ENCODE measurements at places on chromosomes 5 and 9.

- DNase-seq: no peak
These were observed 515.6 kb downstream of the CCDC171 start for GRCh38 chr9:16068476-16068875.

DNA sequence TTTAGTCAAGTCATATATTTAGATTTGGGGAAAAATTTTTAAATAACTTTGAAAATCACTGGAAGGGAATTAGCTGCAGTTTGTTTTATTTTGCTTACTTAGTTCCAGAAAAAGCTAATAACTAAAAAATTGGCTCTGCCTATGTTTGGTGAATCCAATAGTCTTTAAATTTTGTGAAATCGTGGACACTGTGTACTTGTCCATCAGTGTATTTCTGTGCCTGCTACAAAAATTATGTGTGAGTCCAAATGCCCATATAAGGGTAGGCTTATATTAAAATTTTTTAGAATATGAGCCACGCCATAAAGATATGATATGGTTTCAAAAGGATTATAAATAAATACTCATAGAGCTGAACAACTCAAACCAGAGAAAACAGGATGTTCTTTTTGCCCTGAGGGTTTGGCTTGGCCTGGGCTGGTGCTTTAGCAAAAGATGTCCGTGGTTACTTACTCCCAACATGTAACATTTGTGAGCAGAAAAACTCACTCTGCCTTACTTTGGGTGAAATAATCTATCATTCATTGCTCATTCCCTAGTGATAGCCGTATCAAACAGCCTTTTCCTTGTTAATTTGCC is 133.2 kb upstream of the PRLR start:
- DNase-seq: no peak

DNA sequence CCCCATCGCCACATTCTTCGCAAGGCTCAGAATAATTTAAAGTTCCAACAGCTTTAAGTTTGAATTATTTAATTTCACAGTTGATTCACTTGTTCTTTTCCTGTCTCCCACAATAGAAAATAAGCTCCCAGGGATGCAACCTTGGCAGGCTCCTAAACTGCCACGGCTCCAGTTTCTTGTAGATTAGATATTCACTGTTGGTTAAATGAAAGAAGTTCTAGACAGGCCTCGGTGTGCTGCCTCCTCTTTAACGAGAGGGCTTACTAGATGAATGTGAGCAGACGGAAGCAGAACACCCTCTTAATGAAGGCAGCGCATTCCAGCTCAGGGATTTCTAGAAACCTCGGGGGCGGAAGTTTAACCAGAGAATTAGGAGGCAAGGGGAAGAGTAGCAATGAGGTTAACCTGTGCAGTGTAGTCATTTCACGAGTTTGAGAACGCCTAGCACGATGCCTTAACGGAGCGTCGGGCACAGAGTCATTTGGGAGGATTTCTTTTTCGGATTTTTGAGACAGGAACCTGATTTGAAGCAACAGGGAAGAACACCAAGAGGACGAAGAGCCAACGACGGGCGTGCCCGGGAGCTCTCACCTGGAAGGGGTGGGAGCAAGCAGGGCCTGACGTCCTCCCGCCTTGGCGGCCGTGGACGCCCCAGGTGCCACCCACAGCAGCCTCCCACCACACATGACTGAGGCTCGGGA is 637 bp upstream of the SMC5 start:
- no peak for DNase-seq

GRCh38 chr9:34457266-34458012 is 931 bp downstream of the FAM219A start:
- DNase-seq: no peak

GRCh38 chr5:121748686-121749085 is 103.0 kb upstream of the FTMT start:
- DNase-seq: no peak

DNA sequence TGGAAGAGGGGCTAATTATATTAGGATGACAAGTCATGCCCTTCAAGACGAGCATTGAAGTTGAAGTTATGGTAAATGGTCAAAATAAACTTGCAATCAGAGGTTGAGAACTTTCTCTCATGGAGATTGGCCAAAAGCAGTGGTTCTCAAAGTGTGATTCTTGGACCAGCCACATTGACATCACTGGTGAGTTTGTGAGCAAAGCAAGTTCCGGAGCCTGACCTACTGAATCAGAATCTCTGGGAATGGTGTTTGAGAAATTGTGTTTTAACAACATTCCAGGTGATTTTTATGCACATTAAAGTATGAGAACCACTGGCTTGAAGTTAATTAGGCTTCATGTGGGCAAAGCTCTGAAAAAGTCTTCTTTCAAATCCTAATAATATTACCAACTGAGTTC is 403.5 kb downstream of the ZSWIM6 start:
- DNase-seq: no peak

GRCh38 chr5:6494939-6495338 is 46.3 kb downstream of the UBE2QL1 start:
- DNase-seq: no peak

GRCh38 chr5:153461341-153461740 is 29.1 kb upstream of the GRIA1 start:
- no peak for DNase-seq

DNA sequence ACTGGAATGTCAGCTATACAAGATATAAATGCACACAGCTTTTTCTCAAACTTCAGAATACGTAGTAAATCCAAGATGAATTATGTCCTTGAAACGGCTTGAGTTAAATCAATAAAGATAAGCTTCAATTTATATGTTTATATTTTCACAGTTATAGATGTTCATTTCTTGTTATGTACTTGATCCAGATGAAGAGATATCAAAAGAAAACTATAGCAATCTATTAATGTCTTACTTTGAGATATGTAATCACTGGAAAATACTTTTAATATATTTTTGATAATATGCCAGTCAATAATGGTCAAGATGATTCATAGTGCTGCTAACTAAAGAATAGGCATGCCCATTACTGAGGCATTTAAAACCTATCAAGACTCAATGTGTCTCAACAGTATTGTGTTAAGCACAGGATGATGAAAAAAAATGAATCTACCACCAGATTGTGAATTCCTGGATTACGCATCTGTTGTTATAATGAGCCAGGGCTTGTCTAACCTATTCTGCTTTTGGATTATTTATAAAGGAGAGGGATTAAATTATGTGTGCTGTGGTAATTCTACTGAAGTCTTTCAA is 372.6 kb upstream of the PRR16 start:
- DNase-seq: no peak

- DNase-seq: no peak
These were observed 240.6 kb downstream of the TRIM32 start for GRCh38 chr9:116927726-116928125.

DNA sequence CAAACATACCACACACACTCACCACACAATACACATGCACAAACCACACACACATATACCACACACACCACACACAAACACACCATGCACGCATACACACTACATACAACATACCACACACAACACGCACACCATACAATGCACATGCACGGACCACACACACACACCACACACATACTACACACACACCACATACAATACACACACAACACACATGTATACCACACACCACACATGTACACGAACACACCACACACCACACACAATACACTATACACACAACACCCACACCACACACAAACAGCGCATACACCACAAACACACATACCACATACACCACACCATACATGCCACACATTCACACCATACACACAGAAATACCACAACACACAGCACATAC is 480.3 kb downstream of the DIRAS2 start:
- no peak for DNase-seq

DNA sequence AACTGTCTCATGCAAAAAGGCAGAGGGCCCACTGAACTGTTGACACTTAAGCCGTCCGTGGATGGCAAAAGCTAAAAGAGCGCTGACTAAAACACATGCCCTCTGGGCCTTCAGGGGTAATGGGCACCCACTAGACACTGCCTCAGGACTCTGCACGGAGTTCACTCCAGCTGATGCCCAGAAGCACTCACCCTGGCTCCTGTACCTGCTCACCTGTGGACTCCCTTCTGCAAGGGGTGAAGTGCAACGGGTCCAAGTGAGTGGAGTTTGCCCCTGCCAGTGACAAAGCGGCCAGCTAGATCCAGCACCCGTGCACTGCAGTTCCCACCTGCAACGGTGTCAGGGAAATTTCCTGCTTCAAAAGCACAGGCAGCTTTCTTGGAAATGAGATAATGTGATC is 50.2 kb downstream of the SLC1A1 start:
- no peak for DNase-seq

- no peak for DNase-seq
These were observed 12.1 kb downstream of the LRSAM1 start for GRCh38 chr9:127463382-127463781.

DNA sequence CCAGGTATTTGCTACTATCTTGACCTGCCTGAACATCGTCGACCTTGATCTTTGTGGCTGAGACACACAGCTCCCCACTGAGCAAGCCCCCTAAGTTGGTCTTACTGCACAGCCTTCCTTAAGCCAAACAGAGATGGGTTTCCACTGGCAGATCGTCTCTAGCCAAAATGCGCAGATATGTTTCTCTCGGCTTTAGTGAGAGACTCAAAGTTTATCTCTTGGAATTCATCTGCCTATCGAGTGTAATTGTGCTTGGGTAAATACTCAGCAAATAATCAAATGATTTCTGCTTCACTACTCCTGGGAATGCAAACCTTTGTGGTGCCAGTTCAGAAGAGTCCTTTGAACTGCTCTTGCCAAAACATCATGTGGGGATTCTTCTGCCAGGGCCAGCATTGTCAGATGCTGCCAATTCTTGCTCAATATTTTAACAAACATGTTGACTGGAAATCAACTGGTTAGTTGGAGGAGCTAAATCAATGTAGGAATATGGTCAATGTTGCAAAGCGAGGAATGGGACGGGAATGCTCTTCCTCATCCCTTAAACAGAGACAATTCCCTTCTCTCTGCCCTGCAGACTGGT is 141.2 kb upstream of the SLC28A3 start:
- DNase-seq: no peak

DNA sequence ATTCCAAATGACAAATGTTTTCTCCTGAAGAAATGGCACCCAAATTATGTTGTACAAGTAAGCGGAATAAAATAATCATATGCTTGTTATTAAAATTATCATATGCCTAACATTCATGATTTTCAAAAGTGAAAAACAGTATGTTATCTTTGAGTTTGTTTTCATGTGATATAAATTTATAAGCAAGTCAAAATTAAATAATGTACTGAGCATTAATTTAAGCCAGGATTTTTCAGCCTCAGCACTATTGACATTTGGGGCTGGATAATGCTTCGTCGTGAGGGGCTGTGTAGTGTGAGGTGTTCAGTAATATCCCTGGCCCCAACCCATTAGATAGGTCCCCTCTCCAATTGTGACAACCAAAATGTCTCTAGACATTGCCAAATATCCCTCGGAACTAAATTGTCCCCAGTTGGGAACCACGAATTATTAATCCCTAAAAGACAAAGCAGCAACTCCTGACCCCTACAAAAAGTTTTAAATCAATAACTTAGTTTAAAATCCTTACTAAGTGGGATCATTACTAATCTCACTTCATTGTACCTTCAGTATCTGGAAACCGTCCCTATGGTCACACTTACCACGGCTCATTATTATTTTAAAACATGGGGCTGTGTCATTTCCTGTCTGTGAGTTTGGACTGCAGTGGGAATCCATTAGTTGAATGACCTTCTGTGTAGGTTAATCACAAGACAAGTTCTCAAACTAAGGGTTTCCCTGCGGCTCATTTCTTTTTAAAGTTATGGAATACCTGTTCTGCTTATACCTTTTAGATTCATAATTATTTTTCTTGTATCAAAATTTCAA is 1.3 kb upstream of the NNT start:
- DNase-seq: no peak

All from T-helper 22 cell (primary cell).